ENCODE measurements at places on chromosomes 1 and 21. TPM values are rescaled to one million over a fixed set of nuclear protein-coding genes. Genes with fewer than 3 reads are reported as not detected.

LMOD1 gene
- total RNA-seq: 29.1 TPM

SYT11 gene
- total RNA-seq: 37.9 TPM

SELENON gene
- 14.1 TPM for total RNA-seq

TMPRSS15 gene
- not detected for total RNA-seq

ADAMTSL4 gene
- 3.6 TPM for total RNA-seq

GNG4 gene
- 3.7 TPM for total RNA-seq

PLEKHN1 gene
- 0.28 TPM for total RNA-seq

TFF2 gene
- not detected for total RNA-seq

RAVER2 gene
- total RNA-seq: 5.1 TPM

CLDN17 gene
- total RNA-seq: not detected

UBXN10 gene
- total RNA-seq: 0.14 TPM

AKR7A3 gene
- total RNA-seq: 0.37 TPM

Data from smooth muscle cell of bladder (primary cell).